ENCODE measurements at places on chromosomes 2 and 18. TPM values are rescaled to one million over a fixed set of nuclear protein-coding genes. Genes with fewer than 3 reads are reported as not detected.

Gene TLX2
- total RNA-seq: not detected

Gene DNAH7
- 0.68 TPM for total RNA-seq

Gene IL18R1
- total RNA-seq: 22.2 TPM

Gene FOXD4L1
- total RNA-seq: 0.21 TPM

Gene RGPD3
- total RNA-seq: 1.1 TPM

Gene MEIS1
- total RNA-seq: 29.4 TPM

Gene CFAP221
- not detected for total RNA-seq

Gene HDLBP
- 404 TPM for total RNA-seq

Gene TMEM237
- 43.2 TPM for total RNA-seq

GRCh38 chr2:118642501-118642900 lies 204.9 kb downstream of the EN1 start:
- no peaks in the 10 kb centered on the region for H3K27me3 ChIP-seq
- H3K36me3 ChIP-seq: no peaks in the 10 kb centered on the region
- H3K27ac ChIP-seq: no peak overlapping the region
- no peaks in the 10 kb centered on the region for H3K4me1 ChIP-seq

DNA sequence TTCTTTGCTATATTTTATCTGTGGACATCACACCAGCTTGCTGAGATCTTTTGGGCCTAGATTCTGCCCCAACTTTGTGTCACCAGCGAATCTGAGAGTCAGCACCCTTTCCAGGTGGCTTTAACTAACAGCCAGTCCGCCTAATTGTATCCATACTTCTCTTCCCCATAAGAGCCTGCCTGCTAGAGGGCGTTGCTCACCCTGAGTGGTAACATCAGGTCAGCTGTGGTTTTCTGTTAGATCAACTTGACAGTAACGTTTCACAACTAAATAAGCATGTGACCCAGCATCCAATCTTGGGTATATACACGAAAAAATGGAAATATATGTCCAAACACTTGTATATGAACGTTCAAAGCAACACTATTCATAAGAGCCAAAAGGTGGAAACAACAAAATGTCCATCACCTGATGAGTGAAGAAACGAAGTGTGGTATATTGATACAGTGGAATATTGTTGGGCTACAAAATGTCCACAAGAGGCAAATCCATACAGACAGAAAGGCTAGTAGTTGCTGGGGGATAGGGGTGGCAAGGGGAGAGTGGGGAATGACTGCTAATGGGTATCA lies 24.9 kb downstream of the EFHD1 start:
- no peaks in the 10 kb centered on the region for H3K36me3 ChIP-seq
- H3K4me3 ChIP-seq: no peak overlapping the region
- peaks cover 59% of the 10 kb centered on the region for H3K4me1 ChIP-seq
- H3K27ac ChIP-seq: peak overlapping the region; percentile 55
- no peak for DNase-seq

GRCh38 chr18:36139245-36139644 lies 9.5 kb downstream of the ELP2 start:
- H3K4me3 ChIP-seq: no peak overlapping the region
- no peak for DNase-seq
- no peaks in the 10 kb centered on the region for H3K4me1 ChIP-seq

GRCh38 chr2:229205704-229206103 lies 65.4 kb downstream of the PID1 start:
- H3K27me3 ChIP-seq: no peaks in the 10 kb centered on the region
- peaks cover 24% of the 10 kb centered on the region for H3K4me1 ChIP-seq
- DNase-seq: no peak
- no peak overlapping the region for H3K4me3 ChIP-seq
- H3K36me3 ChIP-seq: no peaks in the 10 kb centered on the region
- no peak overlapping the region for H3K27ac ChIP-seq

DNA sequence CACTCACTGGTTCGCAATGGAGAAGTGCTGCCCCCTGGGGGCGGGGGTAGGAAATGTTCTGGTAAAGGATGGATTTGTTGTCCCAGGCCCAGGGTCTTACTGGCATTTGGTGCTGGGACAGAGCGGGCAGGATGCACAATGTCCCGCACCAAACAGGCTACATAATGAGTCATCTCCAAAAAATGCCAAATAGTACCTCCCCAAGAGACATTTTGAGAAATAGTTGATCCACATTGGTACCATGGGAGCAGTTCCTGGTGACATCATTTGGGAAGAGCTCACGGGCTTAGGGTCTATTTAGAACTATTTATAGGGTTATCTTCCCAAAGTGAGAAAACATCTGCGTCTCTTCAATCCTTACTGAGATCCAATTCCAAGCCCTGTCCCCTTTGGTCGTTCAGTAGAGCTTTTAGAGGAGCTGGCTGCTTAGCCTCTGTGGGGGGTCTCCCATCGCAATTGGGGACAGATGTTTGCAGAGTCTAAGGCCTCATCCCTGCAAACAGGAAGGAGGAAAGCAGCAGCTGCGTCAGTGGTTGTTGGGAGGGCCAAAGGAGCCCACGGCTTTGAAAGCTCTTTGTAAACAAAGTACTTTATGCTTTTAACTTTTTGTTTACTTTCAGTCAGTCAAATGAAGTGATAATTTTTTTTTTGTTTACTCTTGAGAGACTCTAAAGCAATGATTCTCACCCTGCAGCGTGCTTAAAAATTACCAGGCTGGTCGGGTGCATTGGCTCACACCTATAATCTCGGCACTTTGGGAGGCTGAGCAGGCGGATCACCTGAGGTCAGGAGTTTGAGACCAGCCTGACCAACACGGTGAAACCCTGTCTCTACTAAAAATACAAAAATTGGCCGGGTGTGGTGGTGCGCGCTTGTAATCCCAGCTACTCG lies 49.3 kb downstream of the GREB1 start:
- H3K27ac ChIP-seq: no peak overlapping the region
- DNase-seq: no peak
- no peaks in the 10 kb centered on the region for H3K36me3 ChIP-seq
- no peak overlapping the region for H3K4me3 ChIP-seq

DNA sequence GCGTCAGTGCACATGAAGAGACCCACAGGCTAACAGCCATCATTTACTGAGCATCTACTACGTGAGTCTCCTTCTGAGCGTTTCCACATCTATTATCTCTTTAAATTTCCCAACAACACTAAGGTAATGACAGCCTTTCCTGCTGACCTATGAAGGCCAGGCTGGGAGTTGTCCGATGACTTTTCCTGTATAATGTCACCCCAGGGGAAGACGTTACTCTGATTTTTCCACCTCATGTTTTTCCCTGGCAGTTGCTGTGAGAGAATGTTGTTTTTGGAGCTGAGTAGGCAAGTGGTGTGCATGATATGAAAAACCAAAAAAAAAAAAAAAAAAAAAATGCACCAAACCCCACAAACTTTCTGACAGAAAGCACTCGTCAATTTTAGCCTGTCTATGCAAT lies 207.6 kb downstream of the SLC8A1 start:
- H3K36me3 ChIP-seq: no peaks in the 10 kb centered on the region
- no peak overlapping the region for H3K27ac ChIP-seq
- no peaks in the 10 kb centered on the region for H3K27me3 ChIP-seq
- peaks cover 17% of the 10 kb centered on the region for H3K4me1 ChIP-seq
- H3K4me3 ChIP-seq: no peak overlapping the region

DNA sequence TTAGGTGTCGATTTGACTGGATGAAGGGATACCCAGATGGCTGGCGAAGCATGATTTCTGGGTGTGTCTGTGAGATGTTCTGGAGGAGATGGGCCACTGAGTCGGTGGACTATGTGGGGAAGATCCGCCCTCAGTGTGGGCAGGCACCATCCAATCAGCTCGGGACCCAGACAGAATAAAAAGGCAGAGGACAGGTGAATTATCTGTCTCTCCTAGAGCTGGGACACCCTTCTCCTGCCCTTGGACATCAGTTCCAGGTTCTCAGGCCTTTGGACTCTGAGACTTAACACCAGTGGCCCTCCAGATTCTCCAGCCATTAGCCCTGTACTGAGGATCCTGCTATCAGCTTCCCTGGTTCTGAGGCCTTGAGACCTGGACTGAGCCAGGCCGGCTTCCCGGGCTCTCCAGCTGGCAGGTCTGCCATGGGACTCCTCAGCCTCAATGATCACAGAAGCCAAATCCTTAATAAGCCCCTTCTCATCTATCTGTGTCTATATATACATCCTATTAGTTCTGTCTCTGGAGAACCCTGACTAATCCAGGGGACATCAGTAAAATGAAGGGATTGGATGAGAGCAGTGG lies 11.7 kb downstream of the PROC start:
- DNase-seq: no peak
- no peaks in the 10 kb centered on the region for H3K4me1 ChIP-seq
- no peak overlapping the region for H3K27ac ChIP-seq
- H3K27me3 ChIP-seq: no peaks in the 10 kb centered on the region
- no peak overlapping the region for H3K4me3 ChIP-seq
- H3K36me3 ChIP-seq: no peaks in the 10 kb centered on the region

DNA sequence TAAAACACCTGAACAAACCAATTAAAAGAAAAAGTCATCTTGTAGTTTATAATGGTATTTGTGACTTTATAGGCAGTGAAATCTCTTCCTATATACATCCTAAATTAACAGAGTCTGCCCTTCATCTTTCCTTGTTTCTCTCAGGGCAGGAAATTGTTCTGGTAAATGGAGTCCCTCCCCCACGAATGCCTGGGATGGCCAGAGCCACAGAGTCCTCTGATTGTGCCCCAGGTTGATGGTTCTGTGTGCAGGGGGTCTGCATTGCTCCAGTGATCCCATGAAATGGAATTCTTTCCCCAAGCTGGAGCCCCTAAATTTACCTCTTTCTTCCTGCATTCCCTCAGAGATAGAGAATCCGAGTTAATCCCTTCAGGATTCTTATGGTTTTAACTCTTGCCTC lies 155.5 kb downstream of the MTX2 start:
- peaks cover 9% of the 10 kb centered on the region for H3K4me1 ChIP-seq
- H3K4me3 ChIP-seq: no peak overlapping the region
- no peak overlapping the region for H3K27ac ChIP-seq
- H3K36me3 ChIP-seq: no peaks in the 10 kb centered on the region

DNA sequence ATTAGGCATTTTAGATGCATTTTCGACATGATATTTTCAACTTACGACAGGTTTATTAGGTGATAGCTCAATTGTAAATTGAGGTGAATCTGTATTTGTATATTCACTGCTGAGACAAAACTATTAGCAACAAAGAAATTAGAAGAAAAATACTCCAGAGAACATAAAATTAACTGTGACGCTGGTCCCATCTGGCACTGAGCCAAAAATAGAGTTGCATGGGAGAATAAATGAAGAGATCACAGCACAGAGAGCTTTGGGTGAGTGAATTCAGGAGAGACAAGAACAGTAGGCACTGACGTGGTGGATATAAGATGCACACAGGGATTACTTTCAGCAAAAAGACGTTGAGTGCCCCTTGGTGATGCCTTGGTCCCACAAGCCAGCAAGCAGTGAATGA lies 306.2 kb upstream of the RAB6C start:
- H3K27me3 ChIP-seq: no peaks in the 10 kb centered on the region
- no peak overlapping the region for H3K27ac ChIP-seq
- H3K36me3 ChIP-seq: no peaks in the 10 kb centered on the region
- DNase-seq: no peak
- no peak overlapping the region for H3K4me3 ChIP-seq
- H3K4me1 ChIP-seq: no peaks in the 10 kb centered on the region

- no peaks in the 10 kb centered on the region for H3K36me3 ChIP-seq
- H3K27me3 ChIP-seq: no peaks in the 10 kb centered on the region
- no peak overlapping the region for H3K4me3 ChIP-seq
- no peak for DNase-seq
- H3K27ac ChIP-seq: no peak overlapping the region
Measured at GRCh38 chr2:13996527-13996926, 636.0 kb upstream of the LRATD1 start.

- DNase-seq: no peak
- no peaks in the 10 kb centered on the region for H3K36me3 ChIP-seq
- H3K4me1 ChIP-seq: no peaks in the 10 kb centered on the region
- no peaks in the 10 kb centered on the region for H3K27me3 ChIP-seq
- no peak overlapping the region for H3K4me3 ChIP-seq
Measured at GRCh38 chr2:78940998-78941397, 84.5 kb upstream of the REG3G start.

DNA sequence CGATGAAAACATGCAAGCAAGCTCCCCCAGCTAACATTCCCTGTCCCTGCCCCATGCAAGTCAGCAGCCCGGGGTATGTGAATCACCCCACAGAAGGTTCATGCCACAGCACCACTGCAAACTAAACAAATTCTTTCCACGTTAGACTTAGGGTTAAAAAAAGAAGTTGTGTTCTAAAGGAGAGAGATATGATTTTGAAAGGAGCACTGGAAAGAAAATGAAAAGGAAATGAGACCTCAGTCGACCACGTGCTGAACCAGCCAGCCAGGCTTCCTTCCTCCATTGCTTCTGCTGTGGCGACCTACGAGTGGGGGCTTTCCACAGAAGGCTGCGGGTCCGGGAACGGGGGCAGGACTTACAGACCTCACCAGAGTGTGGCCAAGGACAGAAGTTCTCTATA lies 52.0 kb downstream of the ARL4C start:
- H3K36me3 ChIP-seq: no peaks in the 10 kb centered on the region
- peak overlapping the region; percentile 69 for H3K27ac ChIP-seq
- no peaks in the 10 kb centered on the region for H3K27me3 ChIP-seq
- H3K4me3 ChIP-seq: peak overlapping the region; percentile 37
- DNase-seq: no peak

- H3K4me3 ChIP-seq: no peak overlapping the region
- H3K4me1 ChIP-seq: no peaks in the 10 kb centered on the region
- H3K27me3 ChIP-seq: peaks cover 6% of the 10 kb centered on the region
- no peaks in the 10 kb centered on the region for H3K36me3 ChIP-seq
Measured at GRCh38 chr2:2655453-2656114, 324.5 kb upstream of the MYT1L start.

DNA sequence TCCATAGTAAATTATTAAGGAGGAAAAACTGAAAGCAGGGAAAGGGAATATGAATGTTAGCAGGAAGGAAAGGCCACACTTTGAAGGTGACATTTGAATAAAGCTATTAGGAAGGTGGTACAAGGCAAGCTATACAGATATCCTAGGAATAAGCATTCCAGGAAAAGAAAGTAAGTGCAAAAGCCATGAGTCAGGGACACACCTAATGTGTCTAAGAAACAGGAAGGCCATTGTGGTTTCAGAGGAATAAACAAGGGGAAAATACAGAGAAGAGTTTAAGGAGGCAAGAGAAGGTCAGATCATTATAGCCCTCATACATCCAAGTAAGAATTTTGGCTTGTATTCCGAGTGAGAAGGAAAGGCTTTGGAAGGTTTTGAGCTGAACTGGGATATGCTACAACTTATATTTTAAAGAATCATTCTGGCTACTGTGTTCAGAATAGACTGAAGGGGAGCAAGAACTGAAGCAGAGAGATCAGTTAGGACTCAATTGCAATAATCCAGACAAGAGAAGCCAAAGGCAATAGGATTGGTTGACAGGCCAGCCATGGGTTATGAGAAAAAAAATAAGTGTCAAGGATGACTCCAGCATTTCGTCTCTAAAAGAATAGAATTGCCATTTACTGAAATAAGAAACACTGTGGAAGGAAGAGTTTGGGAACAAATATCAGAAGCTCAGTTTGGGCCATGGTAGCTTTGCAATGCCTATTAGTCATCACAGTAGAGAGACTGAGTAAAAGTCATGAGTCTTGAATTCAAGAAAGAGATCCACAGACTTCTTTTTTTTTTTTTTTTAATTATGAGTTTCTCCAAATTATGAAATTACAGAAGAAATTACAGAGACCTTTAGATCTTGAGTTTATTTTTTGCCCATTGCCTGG lies 11.3 kb downstream of the RAD51AP2 start:
- H3K4me1 ChIP-seq: no peaks in the 10 kb centered on the region
- DNase-seq: no peak
- H3K4me3 ChIP-seq: no peak overlapping the region
- H3K36me3 ChIP-seq: no peaks in the 10 kb centered on the region
